ENCODE measurements at places on chromosomes 2 and 18.

DNA sequence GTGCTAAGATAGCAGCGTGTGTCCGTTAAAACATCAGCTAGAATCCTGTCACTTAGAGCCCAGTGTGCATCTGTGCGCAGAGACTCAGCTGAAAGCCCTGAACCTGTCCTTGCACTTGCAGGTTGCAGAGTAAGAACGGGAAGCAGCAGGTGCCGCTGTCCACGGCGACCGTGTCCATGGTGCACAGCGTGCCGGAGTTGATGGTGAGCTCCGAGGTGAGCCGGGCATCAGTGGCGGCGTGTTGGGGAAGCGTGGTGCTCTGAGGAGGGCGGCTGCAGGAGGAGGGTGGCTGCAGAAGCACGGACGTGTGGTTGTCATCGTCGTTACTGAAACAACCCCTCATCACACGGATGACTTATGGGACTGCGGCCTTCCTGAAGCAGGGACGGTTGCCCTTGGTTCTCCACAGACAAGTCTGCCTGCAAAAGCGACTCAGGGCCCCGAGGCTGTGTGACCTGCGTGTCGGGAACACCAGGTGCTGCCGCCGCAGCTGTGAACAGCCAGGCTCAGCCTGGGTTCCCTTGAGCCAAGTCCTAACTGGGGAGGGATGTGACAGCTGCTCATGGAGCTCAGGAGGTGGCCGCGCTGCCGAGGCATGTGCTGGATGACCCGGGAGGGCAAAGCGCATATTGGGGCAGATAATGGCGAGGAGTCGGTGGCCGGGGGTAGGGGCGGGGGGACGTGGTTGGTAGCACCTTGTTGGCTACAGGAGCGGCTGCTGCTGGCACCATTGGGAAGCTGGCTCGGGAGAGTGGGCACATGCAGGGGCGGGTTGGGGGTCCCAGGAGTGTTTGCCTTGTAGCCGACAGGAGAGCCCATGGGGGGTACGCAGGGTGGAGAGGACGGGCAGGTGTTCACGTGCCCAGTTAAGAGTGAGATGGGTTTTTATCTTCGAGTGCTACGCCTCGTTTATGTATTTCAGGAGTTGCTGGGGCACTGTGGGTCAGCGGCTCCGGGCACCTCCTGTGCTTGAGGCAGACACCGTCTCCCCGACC, 16.6 kb downstream of the CTDP1 start:
- DNase-seq = no peak

- DNase-seq = no peak
Observed at GRCh38 chr18:66872277-66872676, 268.4 kb upstream of the CDH19 start.

DNA sequence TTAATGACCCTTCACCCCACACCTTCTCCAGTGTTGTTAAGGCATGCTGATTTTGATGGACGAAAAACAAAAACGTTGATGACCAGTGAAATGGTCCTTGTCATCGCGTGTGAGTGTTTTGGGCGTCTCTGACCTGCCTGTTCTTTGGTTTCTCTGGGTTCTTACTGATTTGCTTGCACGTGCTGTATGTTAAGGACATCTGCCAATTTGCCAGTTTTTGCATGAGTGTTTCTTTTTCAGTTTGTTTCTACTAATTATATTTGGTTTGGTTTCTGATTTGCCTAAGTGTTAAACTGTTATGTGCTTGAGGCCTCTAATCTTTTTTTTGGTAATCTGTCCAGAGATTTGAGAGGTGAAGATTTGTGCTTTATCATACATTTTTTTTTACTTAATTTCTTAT, 14.6 kb downstream of the TRAF3IP1 start:
- DNase-seq = no peak

DNA sequence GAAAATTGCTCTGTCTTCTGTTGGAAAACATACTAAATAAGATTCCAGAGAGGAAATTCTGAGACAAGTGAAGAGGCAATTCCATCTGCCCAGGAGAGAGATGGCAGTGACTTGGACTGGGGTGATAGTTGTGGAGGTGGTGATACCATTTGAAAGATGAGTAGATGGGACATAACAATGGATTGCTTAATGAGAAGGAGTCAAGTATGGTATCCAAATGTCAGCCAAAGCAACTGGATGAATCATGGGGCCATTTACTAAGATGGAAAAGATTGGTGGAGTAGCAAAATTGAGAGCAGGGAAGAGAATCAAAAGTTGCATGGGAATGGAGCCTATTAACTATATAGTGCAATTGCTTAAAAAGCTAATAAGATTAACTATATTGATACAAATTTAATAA, 222.1 kb downstream of the ETAA1 start:
- DNase-seq = no peak

DNA sequence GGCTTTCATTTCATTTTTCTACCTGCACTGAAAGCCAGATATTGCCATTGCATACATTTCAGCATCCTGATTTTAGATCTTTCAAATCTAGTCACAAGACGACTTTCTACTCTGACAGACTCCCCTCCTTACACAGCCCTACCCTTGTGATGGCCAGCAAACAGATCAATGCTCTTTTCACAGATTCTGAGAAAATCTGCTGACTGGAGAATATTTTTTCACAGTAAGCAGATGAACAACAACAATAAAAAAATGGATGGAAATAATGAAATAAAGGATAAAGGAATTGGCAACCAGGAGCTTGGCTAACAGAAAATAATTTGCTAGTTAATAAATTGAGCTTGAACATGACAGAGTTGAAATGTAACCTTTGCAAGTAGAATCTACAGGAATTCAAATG, 527.2 kb downstream of the IRS1 start:
- DNase-seq = no peak

DNA sequence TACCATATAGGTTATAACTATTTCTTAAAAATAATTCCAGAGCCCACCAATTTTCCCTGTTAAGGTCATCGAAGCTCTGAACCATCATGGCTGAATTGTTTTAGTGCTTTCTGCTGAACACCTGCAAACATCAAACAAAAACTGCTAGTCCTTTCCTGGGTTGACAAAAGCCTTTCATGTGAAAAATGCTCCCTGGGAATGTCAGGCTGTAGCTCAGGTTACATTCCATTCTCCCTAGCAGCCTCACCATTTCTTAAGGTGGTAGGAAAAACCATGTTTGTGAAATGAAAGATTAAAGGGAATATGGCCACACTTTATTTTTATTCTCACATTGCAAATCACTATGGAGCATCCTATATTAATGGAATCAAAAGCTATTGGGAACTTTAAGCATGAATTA, 5.7 kb downstream of the TCF4 start:
- no peak for DNase-seq

- DNase-seq = no peak
Observed at GRCh38 chr2:232456296-232457120, 555 bp downstream of the ALPI start.

GRCh38 chr2:157894694-157895435, 18.7 kb upstream of the ACVR1 start:
- no peak for DNase-seq

DNA sequence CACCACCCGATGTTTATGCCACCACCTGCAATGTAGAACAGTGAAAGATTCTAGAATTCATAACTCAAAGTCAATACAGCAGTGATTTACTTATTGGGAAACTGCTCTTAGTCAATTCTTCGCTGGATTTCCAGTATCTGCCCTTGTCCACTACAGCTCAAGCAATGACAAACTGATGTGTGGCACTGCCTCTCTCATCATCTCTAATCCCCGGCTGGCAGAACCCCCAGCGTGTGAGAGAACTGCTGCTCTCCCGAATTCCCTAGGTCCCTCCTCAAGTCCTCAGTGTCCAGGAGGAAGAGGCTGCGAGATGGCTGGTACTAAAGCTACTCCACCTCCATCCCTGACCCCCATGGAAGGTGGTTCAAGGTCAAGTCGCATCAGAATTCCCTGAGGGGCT, 1.6 kb downstream of the TXNL4A start:
- DNase-seq = no peak

GRCh38 chr2:109285244-109285651, 156.2 kb downstream of the SH3RF3 start:
- DNase-seq = no peak

DNA sequence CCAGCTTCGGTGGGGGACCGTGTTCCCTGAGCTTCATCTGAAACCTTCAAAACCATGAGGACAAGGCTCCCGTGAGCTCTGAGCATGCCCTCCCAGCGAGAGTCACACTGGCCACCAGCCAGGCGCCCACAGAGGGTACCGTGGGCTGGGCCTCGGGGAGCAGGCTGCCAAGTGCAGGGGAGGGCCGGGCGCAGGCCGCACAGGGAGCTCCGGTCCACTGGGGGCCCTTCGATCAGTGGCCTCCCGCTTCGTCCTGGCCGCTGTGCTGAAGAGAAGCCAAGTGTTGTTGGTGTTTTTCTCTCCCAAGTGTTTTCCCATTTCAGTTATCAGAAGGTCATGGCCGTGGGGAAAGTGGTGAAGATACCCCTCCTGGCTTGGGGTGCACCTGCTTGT, 144.4 kb downstream of the PTGR3 start:
- no peak for DNase-seq

DNA sequence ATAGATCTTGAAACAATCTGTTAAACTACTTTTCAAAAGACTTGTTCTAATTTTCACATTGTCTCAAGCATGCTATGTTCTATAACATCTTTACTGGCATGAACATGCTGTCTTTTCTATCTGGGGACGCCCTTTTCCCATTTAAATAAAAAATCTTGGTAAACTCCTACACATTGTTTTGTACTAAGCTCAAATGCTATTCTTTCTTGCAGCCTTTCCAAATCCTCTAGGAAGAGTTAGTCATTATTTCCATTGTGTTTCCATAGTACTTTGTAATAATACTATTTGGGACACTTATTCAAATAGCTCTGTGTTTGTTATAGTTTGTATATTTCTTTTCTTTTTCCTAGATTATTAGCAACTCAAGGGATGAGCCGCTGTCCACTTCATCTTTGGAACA, 828.6 kb upstream of the FSHR start:
- DNase-seq = no peak

DNA sequence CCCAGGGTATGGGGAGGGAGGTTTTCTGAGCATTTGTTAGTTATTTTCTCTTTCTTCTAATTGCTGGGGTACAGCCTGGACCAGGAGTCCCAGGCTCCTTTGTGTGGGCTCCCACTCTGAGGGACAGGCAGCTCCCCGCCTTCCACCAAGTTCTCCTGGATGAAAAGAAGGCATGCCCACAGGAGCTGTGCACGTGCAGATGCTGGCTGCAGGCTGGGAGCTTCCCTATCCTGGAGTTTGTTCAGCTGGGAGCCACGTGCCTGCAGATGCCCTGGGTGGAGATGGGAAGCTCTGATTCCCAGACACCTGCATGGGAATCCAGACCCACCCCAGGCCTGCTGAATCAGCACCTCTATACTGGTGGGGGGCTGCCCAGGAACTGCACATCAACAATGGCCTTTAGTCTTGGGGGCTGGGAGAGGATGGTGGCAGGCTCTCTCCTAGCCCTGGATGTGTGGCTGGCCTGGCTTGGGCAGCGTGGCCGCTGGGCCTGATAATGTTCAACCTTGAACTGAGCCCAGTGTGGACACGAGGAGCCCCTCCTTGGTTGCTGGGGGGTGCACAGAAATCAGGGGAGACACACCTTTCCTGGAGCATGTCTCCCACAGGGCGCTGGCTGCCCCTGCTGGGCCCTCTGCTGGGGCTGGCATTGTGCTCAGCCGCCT, 233.6 kb upstream of the HS6ST1 start:
- no peak for DNase-seq

- DNase-seq = no peak
Observed at GRCh38 chr2:28764909-28765711, 13.5 kb downstream of the PPP1CB start.

- DNase-seq = no peak
Observed at GRCh38 chr2:31729442-31730092, 148.8 kb upstream of the SRD5A2 start.

DNA sequence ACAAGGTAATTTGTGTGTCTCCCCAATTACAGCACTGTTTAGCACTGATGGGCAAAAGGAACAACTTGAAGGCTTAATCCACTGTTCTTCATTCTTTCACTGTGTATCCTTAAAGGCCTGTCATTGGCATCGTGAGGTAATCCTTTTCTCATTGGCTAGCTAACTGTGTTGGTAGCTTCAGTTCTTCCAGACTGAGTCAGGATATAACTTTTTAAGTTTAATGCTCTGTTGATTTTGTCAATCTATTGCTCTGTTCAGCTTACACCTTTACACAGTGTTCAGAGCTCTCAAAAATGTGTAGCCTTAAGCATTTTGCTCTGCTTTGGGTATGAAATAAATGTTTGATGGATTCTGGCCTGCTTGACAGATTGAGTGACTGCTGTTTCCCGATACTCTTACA, 148.2 kb downstream of the KIAA1328 start:
- no peak for DNase-seq

GRCh38 chr18:70387027-70387426, 98.2 kb downstream of the SOCS6 start:
- DNase-seq = no peak

DNA sequence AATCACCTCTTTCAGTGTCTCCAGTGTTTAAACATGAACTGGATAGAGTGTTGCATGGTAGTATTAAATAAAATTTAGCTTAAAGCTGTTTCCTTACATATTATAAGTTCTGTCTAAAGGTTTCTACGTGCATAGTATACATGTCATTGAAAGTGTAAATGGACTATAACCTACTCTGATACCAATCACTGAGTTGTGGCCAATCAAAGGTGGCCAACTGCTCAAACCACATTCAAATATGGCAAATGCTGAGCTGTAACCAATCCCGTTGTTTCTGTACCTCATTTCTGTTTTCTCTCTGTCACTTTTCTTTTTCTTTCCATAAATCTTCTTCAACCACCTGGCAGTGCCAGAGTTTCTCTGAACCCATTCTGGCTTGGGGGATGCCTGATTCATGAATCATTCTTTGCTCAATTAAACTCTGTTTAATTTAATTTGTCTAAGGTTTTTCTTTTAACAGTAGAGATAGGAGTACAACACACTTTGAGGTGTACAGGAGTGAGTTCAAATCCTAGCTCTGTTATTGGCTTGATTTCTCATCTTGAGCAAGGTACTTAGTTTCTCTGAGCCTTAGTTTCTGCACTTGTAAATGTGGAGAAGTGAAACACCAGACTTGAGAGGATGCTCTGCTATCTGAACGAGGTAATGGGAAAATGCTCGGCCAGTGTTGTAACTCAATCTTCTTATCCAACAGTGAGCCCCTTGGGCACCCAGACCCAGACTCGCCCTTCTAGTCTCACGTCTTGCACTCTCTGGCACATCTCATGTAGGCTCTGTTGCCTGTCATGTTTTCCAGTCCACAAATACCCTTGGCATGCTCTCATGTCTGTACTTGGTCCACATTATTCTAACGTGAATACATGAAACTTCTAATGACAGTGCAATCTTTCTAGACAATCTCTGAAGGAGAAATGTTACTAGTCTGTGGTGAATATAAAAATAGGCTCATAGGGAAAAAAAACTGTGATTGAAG, 228.0 kb downstream of the PIK3C3 start:
- DNase-seq = no peak

GRCh38 chr2:88141952-88142351, 14.1 kb upstream of the FABP1 start:
- DNase-seq = no peak

DNA sequence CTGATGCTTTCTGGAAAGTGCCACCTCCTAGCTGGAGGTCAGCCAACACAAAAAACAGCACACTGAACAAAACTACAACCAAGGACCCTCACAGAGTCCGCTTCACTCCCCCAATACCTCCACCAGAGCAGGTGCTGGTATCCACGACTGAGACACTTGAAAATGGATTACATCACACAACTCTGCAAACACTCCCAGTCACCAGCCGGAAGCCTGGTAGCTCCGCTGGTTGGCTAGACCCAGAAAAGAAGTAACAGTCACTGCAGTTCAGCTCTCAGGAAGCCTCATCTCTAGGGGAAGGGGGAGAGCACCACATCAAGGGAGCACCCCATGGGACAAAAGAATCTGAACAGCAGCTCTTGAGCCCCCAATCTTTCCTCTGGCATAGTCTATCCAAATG, 175.4 kb downstream of the LCLAT1 start:
- no peak for DNase-seq

GRCh38 chr18:37483984-37484819, 81.4 kb downstream of the CELF4 start:
- no peak for DNase-seq
